ENCODE measurements at places on chromosomes 7 and 10.

DNA sequence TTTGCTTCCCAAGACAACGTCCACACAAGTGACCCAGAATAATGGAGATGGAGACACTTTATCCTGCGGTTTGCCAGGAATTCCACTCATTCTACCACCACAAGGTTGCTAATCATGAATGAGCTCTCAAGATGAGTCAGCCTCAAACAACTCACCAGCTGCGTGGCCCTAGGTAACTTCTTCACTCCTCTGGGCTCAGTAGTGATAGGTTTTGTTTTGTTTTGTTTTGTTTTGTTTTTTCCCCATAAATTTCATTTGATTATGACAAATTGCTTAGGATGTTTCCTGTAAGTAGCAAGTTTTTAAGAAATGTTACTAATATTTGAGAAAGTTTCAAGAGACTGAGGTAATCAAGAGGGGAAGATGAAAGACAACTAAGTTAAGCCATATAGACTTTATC, 286.8 kb downstream of the PARD3 start:
- no peak for DNase-seq

- no peak for DNase-seq
Measured at GRCh38 chr10:22699976-22700375, 14.4 kb downstream of the PIP4K2A start.

DNA sequence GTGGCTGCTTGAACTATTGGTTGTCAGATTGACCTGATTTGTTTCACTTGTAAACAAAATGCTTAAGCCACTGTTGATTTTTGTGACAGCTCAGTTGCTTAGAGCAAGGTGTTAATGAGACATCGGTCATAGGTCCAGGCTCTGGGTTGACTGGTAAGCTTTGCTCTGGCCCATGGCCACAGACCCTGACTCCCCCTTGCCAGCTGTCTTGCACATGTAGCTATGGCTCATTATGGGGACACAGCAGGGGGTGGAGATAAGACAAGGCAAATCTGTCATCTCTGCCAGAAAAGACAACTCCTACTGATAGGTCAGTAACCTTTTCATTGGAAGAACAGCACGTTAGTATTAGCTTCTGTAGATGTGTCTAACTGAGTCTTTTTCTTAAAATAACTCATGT, 95.3 kb downstream of the KAT6B start:
- no peak for DNase-seq

GRCh38 chr7:94064541-94065191, 60.5 kb upstream of the BET1 start:
- no peak for DNase-seq

DNA sequence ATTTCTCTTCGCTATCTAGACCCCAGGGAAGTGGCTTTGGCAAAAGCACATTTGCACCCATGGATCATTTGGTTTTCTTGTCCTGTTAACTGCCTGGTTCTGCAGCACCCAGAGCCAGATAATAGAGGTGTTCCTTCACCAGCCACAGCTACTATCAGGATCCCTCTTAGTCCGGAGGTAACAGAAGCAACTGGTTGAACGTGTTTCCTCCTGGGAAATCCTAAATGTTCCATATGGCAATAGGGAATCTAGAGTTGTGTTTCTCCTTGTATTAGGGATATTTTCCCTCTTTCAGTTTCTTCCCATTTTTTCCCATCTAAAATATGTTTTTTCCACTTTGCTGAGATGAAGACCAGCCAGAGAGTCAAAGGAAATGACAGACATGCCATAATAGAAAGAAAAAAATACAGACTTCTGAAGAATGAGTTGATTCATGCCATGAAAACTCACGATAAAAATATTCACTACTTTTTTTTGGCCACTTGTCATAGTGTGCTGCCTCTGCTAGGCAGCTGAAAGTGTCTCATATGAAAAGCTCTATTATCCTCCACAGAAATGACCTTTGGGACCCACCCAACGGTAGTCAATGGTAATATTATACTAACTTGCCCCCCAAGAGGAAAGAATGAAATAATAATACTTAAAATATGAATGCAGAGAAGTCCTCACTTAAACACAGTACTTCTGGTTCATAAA, 472.8 kb downstream of the KCNMA1 start:
- DNase-seq, result no peak

DNA sequence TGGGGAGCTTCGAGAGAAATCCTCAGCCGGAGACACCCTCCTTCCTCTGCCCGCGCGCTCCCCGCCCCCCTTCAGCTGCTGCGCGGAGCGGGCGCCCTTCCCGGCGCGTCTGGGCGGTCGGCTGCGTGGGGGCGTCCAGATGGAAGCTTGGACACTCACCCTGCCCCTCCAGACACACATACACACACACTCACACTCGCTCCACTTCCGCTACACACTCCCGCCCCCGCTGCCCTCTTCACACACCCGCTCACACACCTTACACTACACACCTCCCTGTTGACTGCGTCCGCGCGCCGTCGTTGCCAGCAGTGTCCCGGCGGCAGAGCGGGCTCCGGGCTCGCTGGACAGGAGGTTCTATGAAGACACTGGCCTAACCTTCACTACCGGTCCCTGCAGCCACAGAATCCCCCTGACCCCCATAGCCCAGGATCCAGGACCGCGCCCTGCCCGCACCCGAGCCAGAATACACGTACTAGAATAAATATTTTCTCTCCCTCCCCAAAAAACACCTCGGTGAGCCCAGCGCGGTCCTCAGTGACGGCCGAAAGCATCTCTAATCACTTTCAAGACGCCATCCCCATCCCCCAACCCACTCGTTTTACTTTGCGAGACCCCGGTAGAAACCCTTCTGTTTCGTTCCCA, 1.1 kb upstream of the EGR2 start:
- no peak for DNase-seq

- no peak for DNase-seq
Measured at GRCh38 chr10:78527296-78527695, 493.6 kb downstream of the RPS24 start.

DNA sequence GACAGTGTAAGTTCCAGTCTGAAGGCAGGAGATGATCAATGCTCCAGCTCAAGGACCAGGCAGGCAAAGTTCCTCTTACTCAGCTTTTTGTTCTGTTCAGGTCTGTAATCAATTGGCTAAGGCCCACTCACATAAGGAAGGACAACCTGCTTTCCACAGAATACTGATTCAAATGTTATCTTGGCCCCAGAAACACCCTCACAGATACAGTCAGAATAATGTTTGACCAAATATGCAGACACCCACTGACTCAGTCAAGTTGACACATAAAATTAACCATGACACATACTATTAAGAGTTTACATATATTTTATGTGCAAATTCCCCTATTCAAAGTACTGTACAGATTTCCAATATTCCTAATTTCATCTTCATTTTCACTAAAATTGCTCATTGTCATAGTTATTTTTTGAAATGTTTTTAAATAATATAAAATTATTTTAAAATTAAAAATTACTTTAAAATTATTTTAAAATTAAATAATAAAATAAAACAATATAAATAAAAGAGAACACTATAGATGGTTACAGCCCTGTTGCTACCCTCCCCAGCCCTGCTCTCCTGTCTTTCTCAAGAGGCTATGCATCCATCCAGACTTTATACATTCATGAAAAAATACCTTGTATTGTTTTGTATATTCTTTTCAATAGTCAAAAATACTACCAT, 59.4 kb downstream of the RAB11FIP2 start:
- DNase-seq, result no peak

GRCh38 chr10:74322141-74322540, 171.1 kb downstream of the ADK start:
- DNase-seq, result no peak

DNA sequence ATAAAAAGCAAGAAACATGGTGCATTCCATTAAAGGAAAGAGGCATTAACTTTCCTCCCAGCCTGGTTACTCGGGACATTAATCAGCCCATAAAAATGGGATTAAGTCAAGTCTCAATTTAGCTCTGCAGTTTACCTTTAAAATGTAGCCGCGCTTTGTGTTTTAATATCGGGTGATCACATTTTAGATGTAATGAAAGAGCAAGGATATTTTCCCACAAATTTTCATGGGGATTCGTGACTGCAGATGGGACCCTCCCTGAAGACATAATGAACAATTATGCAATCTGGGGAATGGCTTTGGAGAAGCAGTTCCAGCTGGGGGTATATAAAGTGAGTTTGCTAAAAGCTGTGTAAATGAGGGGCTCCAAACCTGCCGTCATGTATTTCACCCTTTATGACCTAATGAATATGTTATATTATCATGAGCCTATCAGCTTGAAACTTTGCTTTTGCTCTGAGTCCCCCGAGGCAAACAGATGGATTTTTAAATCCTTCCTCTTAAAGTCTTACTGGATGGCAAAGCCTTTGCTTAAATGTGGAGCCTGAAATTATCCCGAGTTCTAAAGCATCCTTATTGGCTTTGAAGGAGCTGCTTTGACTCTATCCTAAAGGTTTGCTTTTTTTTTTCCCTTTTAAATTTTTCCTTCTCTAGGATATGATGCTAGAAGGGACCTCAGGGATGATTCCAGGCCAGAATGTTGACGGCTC, 31.8 kb downstream of the BAMBI start:
- no peak for DNase-seq

GRCh38 chr7:30845426-30846135, 66.1 kb upstream of the AQP1 start:
- no peak for DNase-seq

GRCh38 chr10:124087672-124088634, 5.4 kb downstream of the CHST15 start:
- DNase-seq, result no peak

DNA sequence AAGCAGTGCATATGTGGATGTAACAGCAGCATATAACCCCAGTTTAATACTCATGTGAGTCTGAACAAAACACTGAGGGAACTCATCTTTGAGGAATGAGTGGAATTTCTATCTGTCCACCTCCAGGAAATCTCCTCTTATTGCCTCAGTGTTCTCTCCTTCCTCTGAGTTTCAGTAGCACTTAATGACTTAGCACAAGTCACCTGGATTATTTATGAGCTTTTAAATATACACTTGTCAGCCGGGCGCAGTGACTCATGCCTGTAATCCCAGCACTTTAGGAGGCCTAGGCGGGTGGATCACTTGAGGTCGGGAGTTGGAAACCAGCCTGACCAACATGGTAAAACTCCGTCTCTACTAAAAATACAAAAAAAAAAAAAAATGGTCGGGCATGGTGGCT, 4.3 kb downstream of the LRRC20 start:
- no peak for DNase-seq

DNA sequence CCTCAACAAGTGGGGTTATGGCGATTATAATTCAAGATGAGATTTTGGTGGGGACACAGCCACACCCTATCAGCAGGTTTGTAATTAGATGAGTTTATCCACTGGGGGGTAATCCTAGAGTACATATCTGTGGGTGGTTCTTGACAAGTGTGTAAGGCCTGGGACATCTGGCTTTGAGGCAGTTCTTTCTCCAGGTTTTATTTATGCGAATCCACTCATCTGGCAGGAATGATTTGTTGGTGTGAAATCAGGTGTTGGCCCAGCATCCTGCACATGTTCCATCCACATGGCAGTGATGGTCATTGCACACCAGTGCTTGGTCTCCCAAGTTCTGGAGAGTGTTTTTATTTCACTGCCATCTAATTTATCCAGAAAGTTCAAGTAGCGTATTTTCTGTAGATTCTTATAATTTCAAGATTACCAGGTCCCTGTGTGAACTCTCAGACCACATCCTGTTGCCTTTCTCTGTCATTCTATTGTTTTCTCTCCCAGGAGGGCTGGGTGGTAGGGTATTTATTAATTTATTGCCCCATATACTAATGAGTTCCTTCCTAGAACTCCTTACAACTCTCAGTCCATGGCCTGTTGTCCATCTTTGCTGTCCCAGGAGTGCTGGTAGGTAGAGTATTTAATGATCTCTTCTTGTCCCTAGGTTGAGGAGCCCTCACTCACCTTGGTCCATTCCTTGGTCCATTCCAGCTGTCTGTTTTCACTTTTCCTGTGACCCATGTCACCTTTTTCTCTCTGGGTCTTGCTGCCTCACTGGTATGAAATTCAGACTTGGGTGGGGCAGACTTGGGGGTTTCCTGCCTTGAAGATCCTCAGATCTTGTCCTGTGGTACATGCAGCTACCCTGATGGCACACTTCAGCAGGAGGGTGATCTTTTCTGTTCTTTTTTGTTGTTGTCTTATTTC, 10.4 kb downstream of the RALA start:
- peak; percentile 21 for DNase-seq

GRCh38 chr10:50582766-50583762, 40.7 kb downstream of the SGMS1 start:
- DNase-seq, result no peak

DNA sequence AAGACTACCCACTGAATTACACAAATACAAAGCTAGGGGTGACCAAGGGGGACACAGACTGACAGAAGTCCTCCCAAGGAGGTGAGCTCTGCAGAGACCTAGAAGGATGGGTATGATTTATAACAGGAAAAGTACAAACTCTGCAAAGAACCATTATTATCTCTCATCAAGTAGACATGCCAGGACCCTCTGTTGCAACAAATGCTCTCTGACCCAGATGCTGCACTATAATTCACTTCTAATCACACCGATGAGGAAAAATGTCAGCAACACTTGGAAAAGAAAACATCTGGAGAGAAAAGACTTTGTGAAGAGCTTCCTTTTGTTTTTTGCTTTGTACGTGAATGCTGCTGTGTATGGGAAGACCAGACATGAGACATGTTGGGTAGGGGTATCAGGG, 178.3 kb upstream of the PDE1C start:
- DNase-seq, result no peak

DNA sequence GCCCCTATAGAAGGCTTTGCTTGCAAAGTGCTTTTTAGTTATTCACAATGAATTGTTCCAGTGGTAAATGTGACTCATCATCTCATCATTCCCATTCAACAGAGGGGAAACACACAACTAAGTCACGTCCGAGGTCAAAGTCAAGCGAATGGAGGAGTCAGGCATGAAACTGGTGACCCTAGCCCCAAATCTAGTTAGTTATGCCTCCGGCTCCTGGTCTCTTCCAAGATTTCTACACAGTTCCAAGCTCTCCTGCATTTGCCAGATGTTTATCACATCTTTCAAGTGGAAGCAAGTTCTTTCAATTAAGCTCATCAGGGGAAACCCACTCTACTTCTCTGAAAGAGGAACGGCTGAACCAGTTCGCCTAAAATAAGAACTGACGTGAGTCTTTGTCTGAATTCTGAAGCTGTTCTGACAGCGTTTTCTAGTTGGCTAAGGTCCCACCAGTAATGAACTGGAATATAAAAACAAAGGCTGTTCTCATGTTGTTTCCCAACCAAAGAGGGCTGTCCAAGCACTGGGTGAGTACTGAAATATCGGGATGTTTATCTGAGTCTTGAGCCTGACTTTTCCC, 140.9 kb upstream of the NRBF2 start:
- DNase-seq, result no peak

DNA sequence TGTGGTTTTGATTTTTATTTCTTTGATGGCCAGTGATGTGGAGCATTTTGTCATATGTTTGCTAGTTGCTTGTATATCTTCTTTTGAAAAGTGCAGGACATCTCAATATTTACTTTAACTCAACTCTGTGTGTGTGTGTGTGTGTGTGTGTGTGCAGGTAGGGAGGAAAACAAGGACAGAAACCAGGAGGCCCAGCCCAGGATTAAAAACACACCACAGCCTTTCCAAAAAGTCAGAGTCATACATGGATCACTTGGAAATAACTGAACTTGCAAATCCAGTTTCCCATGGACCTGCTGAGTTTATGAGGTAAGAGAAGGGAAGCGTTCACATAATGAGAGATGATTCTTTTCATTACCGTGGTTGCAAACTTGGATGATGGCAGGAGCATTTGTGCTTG, 189.9 kb upstream of the LYZL1 start:
- DNase-seq, result no peak

GRCh38 chr10:125828311-125828710, 5.0 kb downstream of the BCCIP start:
- no peak for DNase-seq

- DNase-seq, result no peak
Measured at GRCh38 chr10:124072541-124072940, 20.9 kb downstream of the CHST15 start.
